Activated T-cell treated with anti-CD3 and anti-CD28 coated beads for 24 hours (primary cell): ENCODE measurements at places on chromosomes 7 and 10.

GRCh38 chr10:3666525-3667302, 118.3 kb downstream of the KLF6 start:
- peak; percentile 9 for DNase-seq

GRCh38 chr10:101304316-101304715, 49.6 kb upstream of the BTRC start:
- DNase-seq: no peak

DNA sequence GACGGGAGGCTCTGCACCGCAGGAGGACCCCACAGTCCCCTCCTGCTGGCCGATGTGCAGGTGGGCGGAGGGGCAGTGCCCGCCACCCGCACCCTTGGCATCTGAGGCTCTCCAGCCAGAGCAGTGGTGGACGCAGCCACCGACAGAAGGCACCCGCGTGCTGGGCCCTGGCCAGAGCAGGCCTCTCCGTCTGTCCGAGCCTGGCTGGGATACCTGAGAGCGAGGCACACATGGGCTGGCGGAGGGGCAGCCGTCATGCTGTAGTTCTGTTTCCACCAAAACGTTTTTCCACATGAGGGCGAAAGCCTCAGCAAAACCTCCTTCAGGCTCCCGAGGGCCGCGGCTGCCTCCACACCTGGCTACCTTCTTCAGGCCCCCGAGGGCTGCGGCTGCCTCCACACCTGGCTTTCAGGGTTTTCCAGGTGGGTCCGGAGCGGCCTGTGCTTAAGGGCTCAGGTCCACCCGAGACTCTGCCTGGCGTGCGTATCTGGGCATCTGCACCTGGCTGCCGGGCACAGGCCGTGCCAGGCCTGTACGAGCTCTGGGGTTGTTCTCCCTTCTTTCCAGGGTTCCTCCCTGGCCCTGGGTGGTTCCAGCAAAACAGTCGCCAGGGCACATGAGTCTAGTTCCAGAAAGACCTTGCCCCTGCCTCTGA, 115.5 kb downstream of the INPP5A start:
- no peak for DNase-seq

GRCh38 chr10:23406409-23406808, 32.5 kb upstream of the OTUD1 start:
- DNase-seq: no peak

DNA sequence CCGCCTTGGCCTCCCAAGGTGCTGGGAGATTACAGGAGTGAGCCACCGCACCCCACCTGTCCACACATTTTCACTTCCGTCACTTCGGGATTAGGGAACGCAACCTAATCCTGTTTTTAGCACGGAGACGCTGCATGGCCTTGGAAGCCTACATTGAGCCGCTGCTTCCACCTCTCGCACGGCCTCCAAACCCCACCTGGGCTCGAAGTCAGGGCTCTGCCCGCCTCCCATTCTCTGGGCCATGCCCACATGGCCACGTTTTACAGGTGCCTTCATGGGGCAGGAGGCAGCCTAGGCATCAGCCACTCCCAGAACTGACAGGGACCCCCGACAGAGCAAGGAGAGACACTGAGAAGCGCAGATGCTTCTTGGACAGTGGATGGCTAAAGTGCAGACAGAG, 100.6 kb downstream of the OAT start:
- DNase-seq: no peak

GRCh38 chr10:34360984-34361383, 454.1 kb downstream of the PARD3 start:
- DNase-seq: no peak

DNA sequence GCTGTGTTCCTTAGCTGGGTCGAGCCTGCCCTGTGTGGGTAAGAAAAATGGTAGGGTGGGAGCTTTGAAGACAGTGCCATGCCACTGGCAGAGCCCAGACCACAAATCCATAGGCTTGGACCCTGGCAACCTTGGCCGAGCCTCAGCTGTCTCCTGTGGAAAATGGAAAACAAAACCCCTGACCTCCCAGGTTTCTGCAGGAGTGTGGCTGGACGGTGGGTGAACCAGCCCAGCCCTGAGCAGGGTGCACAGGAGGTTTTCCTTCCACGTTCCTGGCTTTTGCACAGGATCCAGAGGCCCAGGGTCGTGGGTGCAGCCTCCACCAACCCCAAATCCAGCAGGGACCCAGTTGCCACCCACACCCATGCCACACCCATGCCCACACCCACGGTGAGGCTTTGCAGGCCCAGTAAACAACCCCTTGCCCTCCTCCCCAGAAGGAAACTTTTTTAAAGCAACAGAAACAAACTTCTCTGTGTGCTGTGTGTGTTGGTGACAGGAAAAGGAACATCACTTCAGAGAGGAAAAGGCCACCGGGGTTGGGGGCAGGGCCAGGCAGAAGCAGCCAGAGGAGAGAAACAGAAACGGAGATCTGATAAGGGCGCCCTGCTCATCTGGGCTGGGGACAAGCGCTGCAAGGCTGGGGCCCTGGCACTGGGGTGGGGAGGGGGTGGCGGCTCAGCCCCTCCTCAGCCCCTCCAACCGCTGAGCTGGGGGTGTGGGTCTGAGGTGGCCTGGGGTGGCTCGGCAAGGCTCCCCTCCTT, 20.7 kb upstream of the ZMIZ1 start:
- DNase-seq: no peak

GRCh38 chr7:138170298-138170697, 94.0 kb downstream of the AKR1D1 start:
- no peak for DNase-seq

DNA sequence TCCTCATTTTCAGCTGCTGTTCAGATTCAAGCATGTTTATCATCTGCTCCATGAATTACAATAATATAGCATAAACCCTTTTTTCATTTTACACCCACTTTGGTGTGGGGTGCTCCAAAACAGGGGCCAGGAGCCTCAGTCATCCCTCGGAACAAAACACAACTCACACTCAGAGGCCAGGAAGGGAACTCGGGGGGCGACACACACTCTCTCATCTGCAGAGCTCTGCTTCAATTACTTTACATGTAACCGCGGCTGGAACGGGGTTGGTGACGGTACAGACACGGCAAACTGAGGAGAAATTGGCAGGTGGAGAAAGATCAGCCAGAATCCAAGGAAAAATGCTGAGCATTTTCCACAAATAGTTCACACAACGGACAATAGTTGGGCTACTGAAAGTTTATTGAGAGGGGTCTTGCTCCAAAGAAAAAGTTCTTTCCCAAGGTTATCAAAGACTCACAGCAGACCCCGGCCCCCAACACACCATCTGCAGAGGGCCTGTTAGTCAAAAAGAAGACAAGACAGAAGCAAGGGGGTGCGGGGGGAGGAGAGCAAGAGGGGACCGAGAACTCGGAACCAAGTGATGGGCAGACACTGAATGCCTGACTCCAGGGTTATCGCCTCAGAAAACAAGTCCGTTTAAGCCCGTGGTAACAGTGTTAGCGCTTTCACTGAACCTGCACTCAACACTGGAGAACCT, 20.5 kb downstream of the DIP2C start:
- no peak for DNase-seq

- DNase-seq: no peak
These were observed 185.6 kb downstream of the LRRC4 start for GRCh38 chr7:127845522-127846214.

GRCh38 chr10:72223743-72224101, 7.6 kb upstream of the ASCC1 start:
- no peak for DNase-seq
